ENCODE measurements at places on chromosomes 7 and 10.

- DNase-seq, result no peak
Measured at GRCh38 chr10:99849057-99849456, 66.6 kb downstream of the ABCC2 start.

GRCh38 chr10:124256151-124256550 lies 162.6 kb downstream of the OAT start:
- no peak for DNase-seq

DNA sequence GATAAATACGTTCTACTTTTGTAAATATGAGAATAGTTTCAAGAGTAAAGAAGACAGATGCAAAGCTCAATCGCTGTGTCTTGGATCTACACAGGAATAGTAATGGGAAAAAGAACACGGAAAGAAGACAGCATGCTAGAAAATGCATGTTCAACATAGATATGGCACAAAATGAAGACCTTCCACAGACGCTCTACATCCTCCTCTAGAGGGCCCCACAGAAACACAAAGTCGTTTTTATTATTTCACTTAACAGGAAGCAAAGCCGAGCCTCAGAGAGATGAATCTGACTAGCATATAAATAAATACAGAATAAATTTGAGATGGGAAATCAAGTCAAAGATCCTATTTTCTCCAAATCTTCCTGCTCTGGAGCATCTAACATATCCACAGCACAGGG lies 292.6 kb downstream of the PARD3 start:
- no peak for DNase-seq

DNA sequence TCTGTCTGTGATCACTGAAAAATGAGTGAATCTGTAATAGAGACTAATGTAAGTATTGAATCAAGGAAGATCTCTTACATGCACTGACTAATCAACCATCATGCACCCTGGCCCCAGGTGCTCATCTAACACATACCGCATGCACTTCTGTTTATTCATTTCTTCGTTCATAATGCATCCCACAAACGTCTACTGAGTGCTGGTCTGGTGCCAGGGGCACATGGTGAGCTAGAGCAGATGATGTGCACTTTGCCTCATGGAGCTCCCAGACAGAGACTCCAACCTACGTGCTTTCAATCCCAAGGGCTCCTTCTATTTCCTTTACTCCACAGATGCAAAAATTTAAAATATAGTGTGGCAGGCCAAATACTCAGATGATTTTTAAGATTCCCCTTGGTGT lies 10.7 kb downstream of the C10orf90 start:
- no peak for DNase-seq

- DNase-seq, result no peak
Measured at GRCh38 chr10:28925121-28925663, 247.9 kb downstream of the BAMBI start.

DNA sequence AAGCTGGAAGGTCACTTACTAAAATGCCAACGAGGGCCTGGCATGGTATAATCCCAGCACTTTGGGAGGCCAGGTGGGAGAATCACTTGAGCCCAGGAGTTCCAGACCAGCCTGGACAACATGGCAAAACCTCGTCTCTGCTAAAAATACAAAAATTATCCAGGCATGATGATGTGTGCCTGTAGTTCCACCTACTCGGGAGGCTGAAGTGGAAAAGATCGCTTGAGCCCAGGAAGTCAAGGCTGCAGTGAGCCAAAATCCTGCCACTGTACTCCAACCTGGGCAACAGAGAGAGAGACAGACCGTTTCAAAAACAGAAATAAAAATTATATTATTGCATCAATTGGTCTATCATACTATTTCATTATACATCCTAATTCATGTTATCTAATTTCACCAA lies 18.1 kb upstream of the FAM53B start:
- DNase-seq, result no peak

- no peak for DNase-seq
Measured at GRCh38 chr10:124262234-124262865, 156.4 kb downstream of the OAT start.

DNA sequence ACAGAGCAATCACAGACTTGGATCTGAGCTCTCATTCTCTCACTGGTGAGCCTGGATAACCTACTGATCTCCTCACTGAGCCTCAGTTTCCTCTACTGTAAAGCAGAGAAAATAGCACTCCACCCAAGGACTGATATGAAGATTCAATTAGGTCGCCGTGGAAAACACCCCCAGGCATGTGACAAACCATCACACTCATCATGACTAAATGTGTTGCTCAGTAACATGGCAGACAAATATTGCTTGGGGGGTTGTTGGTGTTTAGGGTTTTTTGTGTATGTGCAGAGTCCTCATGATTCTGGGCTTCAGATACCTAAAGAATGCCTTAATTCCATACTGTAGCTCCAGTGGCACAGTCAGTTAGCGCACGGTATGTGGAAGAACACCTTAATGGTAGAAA lies 122.1 kb upstream of the TCF7L2 start:
- no peak for DNase-seq

GRCh38 chr7:101538596-101539459 lies 90.3 kb downstream of the MYL10 start:
- no peak for DNase-seq

DNA sequence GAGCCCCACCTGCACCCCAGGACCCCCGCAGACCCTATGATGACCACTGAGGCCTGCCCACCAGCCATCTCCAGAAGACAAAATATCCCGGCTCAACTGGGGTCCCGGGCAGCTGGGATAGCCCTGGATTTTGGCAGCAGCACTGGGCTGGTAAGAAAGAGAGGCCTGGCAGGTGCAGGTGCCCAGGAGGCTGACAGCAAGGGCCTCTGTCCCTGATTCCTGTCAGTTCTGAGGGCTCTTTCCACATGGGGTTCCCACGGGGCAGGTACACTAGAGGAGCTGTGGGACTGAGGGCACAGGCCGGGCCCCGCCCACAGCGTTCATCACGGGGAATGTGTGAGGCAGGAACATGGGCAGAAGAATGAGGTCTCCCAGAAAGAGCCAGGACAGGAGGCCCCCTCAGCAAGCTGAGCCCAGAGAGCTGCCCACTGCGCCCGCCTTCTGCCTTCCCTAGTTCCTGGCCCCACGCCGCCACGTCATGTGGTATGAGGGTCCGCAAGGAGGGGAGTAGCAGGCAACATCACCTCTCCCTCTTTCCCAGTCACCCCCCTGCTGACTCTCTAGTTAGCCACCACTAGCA lies 12.8 kb upstream of the NDST2 start:
- no peak for DNase-seq

DNA sequence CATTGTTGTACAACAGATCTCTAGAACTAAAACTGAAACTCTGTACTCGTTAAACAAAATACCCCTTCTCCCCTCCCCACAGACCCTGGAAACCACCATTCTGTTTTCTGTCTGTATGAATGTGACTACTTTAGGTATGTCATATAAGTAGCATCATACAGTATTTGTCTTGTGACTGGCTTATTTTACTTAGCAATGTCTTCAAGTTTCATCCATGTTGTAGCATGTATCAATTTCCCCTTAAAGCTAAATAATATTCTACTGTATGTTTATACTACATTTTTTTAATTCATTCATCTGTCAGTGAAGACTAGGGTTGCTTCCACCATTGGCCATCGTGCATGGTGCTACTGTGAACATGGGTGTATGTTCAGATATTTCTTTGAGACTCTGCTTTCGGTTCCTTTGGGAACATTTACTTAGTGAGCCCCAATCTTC lies 71.2 kb upstream of the RPA3 start:
- no peak for DNase-seq

- no peak for DNase-seq
Measured at GRCh38 chr7:102305414-102306268, 19.0 kb downstream of the SH2B2 start.

DNA sequence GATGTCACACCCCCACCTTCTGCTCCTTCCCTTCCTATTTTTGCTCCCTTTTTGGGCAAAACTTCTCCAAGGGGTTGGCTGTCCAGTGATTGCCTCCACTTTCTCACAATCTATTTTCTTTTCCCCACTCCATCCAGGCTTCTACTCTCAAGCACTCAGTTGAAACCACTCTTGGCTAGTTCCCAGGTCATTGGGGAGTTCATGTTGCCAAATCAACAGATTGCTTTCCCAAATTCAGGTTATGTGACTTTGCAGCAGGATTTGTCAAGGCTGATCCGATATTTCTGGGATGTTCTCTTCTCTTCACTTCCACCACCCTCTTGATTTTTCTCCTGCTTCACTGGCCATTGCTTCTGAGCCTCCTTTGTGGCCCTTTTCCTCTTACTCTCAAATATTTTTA lies 258.7 kb upstream of the SLC26A5 start:
- DNase-seq, result no peak

- no peak for DNase-seq
Measured at GRCh38 chr7:65448816-65449504, 75.3 kb downstream of the ZNF92 start.

- no peak for DNase-seq
Measured at GRCh38 chr10:70927189-70927943, 39.0 kb upstream of the PCBD1 start.

DNA sequence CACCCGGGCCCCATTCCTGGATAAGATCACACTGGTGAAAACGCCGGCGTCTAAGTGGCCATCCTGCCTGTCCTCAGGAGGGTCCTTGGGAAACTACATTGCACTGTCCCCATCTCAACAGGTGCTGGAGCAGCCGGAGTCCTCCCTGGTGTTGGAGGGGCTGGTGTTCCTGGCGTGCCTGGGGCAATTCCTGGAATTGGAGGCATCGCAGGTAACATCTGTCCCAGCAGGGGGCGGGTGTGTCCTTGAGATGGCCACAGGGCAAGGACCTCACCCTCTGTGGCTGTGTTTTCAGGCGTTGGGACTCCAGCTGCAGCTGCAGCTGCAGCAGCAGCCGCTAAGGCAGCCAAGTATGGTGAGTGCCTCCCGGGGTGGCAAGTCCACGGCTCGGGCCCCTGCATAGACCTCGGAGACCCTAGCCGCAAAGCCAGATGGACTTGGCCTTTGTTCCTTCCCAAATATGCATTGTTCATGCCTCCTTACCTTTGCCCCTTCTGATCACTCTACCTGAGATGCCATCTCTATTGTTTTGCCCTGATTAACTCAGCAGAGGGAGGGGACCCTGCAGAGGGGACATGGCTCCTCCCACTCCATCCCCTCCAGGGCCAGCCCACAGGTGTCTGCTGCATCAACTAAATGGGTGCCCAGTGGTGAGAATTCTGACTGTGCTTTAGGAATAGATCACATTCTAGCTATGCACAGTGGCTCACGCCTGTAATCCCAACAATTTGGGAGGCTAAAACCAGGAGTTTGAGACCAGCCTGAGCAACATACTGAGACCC lies 23.8 kb downstream of the ELN start:
- DNase-seq, result no peak

Measured in CD4-positive, alpha-beta T cell treated with Interleukin-15 for 1 hour (primary cell).